ENCODE measurements at places on chromosomes 16 and 17. TPM values are rescaled to one million over a fixed set of nuclear protein-coding genes. Genes with fewer than 3 reads are reported as not detected.
A peak's percentile ranks its signal among the peaks of the same experiment; 100 is the strongest.

The C1QTNF1 gene
- not detected for total RNA-seq

The RAB11FIP4 gene
- total RNA-seq = 38.5 TPM

The KCNJ18 gene
- not detected for total RNA-seq

The MYH13 gene
- not detected for total RNA-seq

The TBC1D3D gene
- 3.0 TPM for total RNA-seq

The GGT6 gene
- not detected for total RNA-seq

The TUBG1 gene
- 55.6 TPM for total RNA-seq

The CCDC92B gene
- 0.09 TPM for total RNA-seq

The OR4D1 gene
- 0.72 TPM for total RNA-seq

The KATNB1 gene
- total RNA-seq = 31.4 TPM

- H3K4me1 ChIP-seq = peaks cover 19% of the 10 kb centered on the region
- H3K36me3 ChIP-seq = no peaks in the 10 kb centered on the region
- H3K4me3 ChIP-seq = no peak overlapping the region
- peaks cover 29% of the 10 kb centered on the region for H3K27me3 ChIP-seq
Observed at GRCh38 chr16:79288066-79288465, 312.5 kb downstream of the MAF start.

- H3K36me3 ChIP-seq = no peaks in the 10 kb centered on the region
- no peaks in the 10 kb centered on the region for H3K27me3 ChIP-seq
- no peaks in the 10 kb centered on the region for H3K4me1 ChIP-seq
- H3K27ac ChIP-seq = no peak overlapping the region
- no peak for DNase-seq
Observed at GRCh38 chr16:86844695-86845094, 266.3 kb downstream of the FOXL1 start.

DNA sequence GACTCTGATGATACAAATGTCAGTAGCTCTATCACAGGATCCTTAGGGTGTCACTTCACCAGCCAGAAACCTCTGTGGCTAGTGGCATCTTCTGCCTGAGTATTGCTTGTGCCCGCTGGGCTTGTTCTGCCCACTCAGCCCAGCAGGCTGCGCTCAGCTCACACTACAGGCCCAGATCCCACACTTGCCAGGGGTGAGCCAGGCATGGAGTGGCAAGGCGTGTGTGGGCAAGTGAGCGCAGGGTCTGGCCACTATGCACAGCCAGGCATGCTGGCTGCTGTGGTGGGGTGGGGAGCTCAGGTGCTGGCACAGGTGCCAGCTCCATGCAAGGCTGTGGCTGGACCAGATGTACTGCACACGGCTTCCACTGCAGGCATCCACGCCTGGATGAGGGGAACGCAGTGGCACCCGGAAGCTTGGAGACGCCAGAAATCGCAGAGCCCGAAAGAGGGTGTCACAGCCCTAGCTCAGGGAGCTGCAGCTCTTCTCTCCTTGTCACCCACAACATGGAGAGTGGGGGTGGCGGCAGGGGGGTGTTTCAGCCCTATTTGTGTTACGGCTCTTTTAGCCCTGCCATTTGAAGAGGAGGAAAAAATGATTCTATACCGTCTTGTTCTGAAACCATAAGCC, 10.2 kb downstream of the CFAP97D1 start:
- H3K36me3 ChIP-seq = no peaks in the 10 kb centered on the region

DNA sequence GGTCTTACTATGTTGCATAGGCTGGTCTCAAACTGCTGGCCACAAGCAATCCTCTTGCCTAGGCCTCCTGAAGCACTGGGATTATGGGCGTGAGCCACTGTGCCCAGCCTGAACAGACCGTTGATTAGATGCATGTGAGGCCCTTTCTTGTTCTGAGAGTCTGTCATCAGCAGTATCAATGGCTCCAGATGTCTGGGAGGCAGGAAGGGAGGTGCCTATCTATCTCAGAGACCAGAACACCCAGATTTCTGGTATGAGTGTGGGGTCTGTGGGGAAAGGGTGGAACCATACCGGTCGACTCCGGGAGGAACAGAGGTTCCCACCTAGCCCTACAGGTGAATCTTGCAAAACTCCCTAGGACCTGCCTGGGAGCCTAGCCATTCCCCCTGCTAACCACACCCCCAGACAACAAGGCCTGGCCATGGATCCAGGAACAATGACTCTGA, 71.7 kb downstream of the PRKCB start:
- H3K4me3 ChIP-seq = no peak overlapping the region
- H3K27me3 ChIP-seq = no peaks in the 10 kb centered on the region
- DNase-seq = no peak
- peaks cover 33% of the 10 kb centered on the region for H3K36me3 ChIP-seq
- peak overlapping the region; percentile 34 for H3K27ac ChIP-seq

DNA sequence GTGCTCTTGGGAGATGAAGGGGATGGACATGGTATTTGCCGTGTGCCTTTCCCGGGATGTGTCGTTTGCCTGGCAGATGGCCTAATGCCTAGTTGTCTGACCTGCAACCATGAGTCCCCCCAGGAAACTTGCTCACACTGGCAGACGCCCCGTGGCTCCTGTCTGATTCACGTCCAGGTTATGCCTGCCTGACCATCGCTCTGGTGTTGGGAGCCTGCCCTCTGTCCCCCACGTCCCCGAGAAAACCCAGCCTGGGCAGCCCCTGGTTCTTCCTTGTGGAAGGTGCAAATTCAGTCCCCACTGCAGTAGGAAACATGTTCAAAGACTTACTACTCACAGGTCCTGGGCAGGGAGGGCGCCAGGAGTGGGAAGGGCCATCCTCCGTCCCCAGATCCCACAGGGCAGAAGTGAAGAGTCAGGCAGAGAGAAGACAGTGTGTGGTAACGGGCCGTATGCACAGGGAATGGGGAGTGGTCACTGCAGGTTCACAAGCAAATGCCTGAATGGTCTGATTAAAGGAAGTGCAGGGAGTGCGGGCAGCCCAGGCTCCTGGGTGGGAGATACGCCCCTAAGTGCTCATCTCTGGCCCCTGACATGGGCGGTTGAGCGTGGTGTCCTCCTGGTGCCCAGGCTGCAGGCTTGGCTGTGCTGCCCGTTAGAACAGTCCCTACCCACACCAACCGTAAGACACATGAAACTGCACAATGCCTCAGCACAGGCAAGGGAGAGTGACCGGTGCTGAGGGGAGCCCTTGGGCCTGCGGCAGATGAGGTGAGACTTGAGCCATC, 4.2 kb upstream of the SNAI3 start:
- H3K27me3 ChIP-seq = peaks cover 1% of the 10 kb centered on the region
- peaks cover 31% of the 10 kb centered on the region for H3K4me1 ChIP-seq
- DNase-seq = no peak
- H3K27ac ChIP-seq = peak overlapping the region; percentile 67

GRCh38 chr16:1474082-1474795, 589 bp downstream of the CLCN7 start:
- H3K36me3 ChIP-seq = no peaks in the 10 kb centered on the region
- H3K27ac ChIP-seq = no peak overlapping the region
- peaks cover 19% of the 10 kb centered on the region for H3K4me1 ChIP-seq
- DNase-seq = no peak
- H3K27me3 ChIP-seq = no peaks in the 10 kb centered on the region
- H3K4me3 ChIP-seq = peak overlapping the region; percentile 73

DNA sequence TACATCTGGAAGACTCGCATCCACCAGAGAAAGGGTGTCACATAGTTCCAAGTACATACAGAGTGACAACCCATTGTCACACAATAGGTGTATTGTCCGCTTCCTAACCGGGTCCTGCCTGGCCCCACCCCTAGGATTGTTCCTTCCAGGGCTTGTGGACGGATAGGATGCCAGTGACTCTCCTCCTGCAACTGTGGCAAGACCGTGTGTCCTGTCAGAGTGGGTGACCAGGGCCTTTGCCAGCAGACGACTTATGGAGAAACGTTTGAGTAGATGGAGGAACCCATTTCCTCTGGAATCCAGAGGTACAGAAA, 258.4 kb downstream of the CPPED1 start:
- no peak overlapping the region for H3K27ac ChIP-seq
- no peak for DNase-seq
- H3K4me3 ChIP-seq = no peak overlapping the region
- no peaks in the 10 kb centered on the region for H3K36me3 ChIP-seq
- H3K27me3 ChIP-seq = no peaks in the 10 kb centered on the region

GRCh38 chr16:69804297-69804696, 42.2 kb downstream of the WWP2 start:
- no peaks in the 10 kb centered on the region for H3K4me1 ChIP-seq
- H3K27me3 ChIP-seq = no peaks in the 10 kb centered on the region
- no peak for DNase-seq
- no peak overlapping the region for H3K27ac ChIP-seq
- no peak overlapping the region for H3K4me3 ChIP-seq

DNA sequence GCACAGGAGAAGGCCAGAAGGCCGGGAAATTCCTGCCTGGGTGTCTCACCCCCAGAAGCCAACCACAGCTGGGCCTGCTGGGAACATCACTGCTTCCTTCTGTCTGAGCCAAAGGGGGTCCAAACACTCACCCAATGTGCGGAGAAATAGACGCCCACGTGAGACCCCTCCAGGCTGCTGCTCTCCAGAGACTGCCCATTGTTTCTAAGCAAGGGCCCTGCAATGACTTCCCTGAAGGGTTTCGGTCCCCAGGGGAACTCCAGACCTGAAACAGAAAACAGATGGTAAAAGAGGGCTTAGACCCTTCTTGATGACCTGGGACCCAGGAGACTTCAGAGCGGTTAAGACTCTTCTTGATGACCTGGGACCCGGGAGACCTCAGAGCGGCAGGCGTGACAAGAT, 41.3 kb downstream of the MRM3 start:
- no peak overlapping the region for H3K4me3 ChIP-seq
- no peaks in the 10 kb centered on the region for H3K36me3 ChIP-seq
- no peaks in the 10 kb centered on the region for H3K27me3 ChIP-seq
- no peaks in the 10 kb centered on the region for H3K4me1 ChIP-seq

GRCh38 chr17:42018339-42018738, 1.1 kb upstream of the DNAJC7 start:
- DNase-seq = no peak
- peak overlapping the region; percentile 99 for H3K27ac ChIP-seq
- H3K4me1 ChIP-seq = peaks cover 43% of the 10 kb centered on the region
- H3K27me3 ChIP-seq = no peaks in the 10 kb centered on the region

DNA sequence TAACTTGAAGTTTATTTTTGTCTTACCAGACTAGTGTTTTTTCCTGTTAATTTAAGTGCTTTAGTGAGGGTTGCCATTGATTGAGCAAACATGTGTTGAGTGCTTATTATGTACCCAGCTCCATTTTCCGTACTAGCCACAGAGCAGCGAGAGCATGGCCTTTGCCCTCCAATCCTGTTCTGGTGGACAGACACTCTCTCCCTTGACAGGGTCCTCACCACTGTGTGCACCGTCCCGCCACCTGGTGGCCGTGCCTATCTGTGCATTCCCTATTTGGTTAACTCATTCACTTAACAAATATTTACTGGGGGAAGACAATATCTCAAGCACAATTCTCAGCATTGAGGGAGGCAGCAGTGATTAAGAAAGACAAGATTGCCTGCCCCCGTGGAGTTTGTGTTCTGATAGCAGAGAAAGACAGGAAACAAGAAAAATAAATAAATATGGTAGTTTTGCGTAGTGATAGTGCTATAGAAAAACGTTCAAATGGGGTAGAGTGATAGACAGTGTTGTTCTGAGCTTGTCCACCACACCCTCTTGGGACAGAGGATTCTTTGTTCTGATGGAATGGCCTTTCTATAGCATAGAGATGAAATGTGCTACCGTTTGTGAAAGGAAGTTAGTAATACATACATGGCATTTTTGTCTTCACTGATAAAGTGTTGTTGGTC, 13.0 kb downstream of the CDH13 start:
- peak; percentile 60 for DNase-seq
- H3K4me3 ChIP-seq = no peak overlapping the region
- H3K27ac ChIP-seq = no peak overlapping the region
- peaks cover 21% of the 10 kb centered on the region for H3K4me1 ChIP-seq

GRCh38 chr16:28166394-28167208, 45.2 kb downstream of the XPO6 start:
- no peak for DNase-seq
- H3K36me3 ChIP-seq = peaks cover 31% of the 10 kb centered on the region
- no peaks in the 10 kb centered on the region for H3K27me3 ChIP-seq
- peak overlapping the region; percentile 2 for H3K4me3 ChIP-seq

DNA sequence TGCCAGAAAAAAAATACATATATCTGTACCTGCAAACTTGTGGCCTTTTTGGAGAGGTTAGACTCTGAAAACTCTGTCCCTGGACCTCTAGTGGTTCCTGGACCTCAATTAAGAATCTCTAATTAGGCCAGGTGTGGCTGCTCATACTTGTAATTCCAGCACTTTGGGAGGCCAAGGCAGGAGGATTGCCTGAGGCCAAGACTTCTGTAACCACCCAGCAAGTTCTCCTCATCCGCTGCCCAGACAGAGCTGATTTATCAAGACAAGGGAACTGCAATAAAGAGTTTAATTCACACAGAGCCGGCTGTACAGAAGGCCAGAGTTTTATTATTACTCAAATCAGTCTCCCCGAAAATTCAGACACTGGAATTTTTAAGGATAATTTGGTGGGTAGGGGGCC, 4.2 kb downstream of the ASPA start:
- H3K4me1 ChIP-seq = peaks cover 4% of the 10 kb centered on the region
- no peak for DNase-seq
- H3K36me3 ChIP-seq = no peaks in the 10 kb centered on the region
- H3K27me3 ChIP-seq = peaks cover 6% of the 10 kb centered on the region

- H3K4me1 ChIP-seq = peaks cover 25% of the 10 kb centered on the region
- no peak for DNase-seq
- H3K27me3 ChIP-seq = peaks cover 50% of the 10 kb centered on the region
- no peak overlapping the region for H3K27ac ChIP-seq
- H3K4me3 ChIP-seq = peak overlapping the region; percentile 87
Observed at GRCh38 chr16:72788269-72788809, 259.6 kb downstream of the ZFHX3 start.

GRCh38 chr17:49315551-49316257, 46.3 kb downstream of the ZNF652 start:
- H3K4me3 ChIP-seq = peak overlapping the region; percentile 47
- peaks cover 11% of the 10 kb centered on the region for H3K36me3 ChIP-seq
- H3K27ac ChIP-seq = peak overlapping the region; percentile 79
- H3K27me3 ChIP-seq = no peaks in the 10 kb centered on the region
- DNase-seq = peak; percentile 59
- H3K4me1 ChIP-seq = peaks cover 27% of the 10 kb centered on the region

DNA sequence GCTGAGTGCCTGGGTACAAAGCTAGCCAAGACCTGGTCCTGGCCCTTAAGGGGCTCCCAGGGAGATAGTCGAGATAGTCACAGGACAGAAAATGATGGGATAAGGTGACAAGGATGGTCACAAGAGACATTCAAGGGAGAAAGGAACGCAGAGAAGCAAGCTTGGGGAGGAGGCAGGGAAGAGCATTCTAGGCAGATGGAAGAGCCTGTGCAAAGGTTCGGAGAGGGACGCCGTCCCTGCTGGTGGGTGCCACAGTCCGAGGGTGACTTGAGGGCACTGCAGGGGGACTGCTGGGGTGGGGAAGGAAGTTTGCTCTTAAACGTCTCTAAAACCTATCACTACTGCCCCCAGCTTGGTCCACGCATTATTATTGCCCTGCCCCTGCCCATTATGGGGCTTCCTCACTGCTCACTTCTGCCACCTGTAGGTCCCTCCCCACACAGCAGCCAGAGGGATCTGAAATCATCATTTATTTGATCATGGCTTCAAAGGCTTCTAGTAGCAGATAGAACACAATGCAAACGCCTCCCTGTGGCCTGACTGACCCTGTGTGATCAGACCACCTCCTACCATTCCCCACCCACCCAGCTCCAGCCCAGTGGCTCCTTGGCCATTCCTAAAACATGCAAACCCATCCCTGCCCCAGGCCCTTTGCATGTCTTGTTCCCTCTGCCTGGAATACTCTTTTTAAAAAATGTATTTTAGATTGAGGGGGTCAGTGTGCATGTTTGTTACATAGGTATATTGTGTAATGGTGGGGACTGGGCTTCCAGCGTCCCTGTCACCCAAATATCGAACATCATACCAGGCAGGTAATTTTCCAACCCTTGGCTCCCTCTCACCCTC, 60.3 kb downstream of the RMI2 start:
- H3K4me1 ChIP-seq = peaks cover 4% of the 10 kb centered on the region
- H3K36me3 ChIP-seq = no peaks in the 10 kb centered on the region
